ENCODE measurements at places on chromosomes 6 and 20.

DNA sequence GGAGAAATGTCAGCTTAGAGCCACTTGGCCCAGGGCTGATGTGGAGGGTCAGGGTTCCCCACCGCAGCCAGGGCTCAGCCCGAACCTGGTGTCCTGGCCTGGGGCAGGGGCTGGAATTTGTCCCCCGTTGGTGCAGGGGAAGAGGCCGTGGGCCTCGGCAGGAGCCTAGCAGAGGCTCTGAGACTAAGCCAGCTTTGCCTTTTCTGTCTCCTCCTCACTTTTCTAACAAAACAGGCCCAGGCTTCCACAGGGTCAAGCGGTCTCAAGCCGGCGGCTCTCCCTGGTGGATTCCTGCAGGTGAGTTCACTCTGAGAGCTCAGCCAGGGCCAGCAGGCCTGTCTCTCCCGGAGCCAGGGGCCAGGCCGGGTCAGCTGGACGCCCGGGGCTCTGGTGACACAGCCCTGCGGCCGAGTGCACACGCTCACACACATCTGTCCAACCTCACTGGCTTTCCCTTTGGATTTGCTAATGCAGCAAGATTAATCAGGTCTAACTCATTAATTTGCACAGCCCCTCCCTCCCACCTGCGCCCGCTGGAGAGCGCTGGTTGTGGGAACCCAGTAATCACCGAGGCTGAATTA is 2.9 kb upstream of the CHRNA4 start:
- no peak for DNase-seq

- DNase-seq, result no peak
These were observed 103.5 kb upstream of the HIVEP1 start for GRCh38 chr6:11908436-11909105.

DNA sequence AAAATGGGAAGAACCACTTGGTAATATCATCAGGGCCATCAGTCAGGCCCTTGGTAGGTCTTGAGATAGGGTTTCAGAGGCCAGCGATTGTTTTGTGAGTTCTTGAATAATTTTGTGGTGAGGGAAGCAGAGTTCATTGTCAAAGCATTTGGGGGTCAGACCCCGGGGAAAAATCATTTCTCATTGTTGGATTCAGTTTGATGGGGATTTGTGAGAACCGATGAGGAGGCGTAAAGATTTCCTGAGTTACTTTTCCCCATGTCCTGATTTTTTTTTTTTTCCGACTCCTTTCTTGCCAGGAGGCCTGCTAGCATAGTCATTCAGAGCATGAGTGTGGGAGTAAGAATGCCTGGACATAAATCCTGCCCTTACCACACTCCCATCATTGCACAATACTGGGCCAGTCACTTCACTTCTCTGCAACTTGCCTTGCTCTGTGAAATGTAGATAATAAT is 60.3 kb downstream of the TSHZ2 start:
- DNase-seq, result no peak

GRCh38 chr20:17712708-17713107 is 12.9 kb downstream of the BANF2 start:
- no peak for DNase-seq

- DNase-seq, result no peak
These were observed 149.5 kb downstream of the RNF144B start for GRCh38 chr6:18536591-18537055.

GRCh38 chr6:166671434-166672081 is 44.5 kb upstream of the RPS6KA2 start:
- no peak for DNase-seq

DNA sequence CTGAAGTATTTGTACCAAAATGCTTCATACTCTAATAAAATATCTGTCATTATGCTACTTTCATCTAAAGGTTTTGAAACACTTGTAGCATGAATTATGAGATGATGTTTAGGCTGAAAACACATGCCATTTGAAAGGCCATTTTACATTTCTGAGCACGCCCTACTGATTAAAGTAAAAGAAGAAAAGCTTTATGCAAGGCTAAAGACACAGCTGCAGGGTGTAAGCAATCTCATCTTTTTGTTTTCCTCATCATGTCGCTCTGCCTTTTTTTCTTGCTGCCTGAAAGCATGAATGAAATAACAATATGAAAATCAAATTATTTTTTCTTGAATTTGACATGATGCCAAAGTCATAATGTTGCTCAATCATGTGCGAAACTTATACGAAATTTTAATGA is 148.6 kb upstream of the ARG1 start:
- DNase-seq, result no peak

GRCh38 chr20:55776176-55776575 is 229.1 kb downstream of the CBLN4 start:
- DNase-seq, result no peak

All from effector memory CD8-positive, alpha-beta T cell (primary cell).